Fibroblast of skin of right biceps (primary cell): ENCODE measurements at places on chromosomes 4 and X.
A peak's percentile ranks its signal among the peaks of the same experiment; 100 is the strongest.

DNA sequence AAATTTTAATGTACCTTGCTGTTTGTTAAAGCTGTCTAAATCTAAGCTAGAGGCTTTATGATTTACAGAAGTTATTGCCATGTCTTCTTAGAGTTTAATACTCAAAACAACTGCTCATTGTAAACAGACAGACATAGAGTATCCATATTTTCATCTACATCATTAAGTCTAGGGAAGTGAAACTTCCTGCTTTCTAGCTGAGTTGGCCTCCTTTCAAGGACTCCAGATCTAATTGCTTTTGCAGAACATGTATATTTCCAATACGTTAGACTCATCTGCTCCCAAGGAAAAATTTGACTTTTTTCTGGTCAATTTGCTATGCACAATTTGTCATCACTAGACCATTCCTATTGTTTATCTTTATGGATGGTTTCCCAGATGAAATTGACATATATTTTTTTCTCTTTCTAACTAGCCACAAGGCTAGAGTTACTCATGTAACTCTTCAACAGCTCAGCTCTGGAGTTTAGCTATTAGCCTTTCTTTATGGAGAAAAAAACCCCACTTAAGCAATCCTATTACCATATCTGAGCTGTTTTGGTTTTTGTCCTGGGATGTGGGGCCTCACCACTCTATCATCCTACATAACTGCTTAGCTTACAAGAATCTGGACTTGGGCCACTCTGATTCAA, 122.9 kb downstream of the PPA2 start:
- DNase-seq, result peak; percentile 69

- DNase-seq, result no peak
These were observed 453.1 kb downstream of the CCSER1 start for GRCh38 chr4:90580326-90580725.

DNA sequence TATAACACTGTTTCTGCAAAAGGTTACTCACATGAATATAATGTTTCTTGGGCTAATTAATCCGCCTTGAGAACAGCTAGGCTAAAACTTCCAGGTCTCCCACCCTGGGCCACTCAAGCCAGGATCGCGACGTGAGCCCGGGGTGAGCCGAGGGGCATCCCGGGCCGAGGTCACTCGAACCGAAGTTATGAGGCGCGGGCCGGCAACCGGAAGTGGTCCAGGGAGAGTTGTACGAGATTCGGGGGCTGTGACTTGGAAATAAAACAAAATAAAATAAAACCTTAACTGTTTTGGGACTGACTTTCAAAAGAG, 317 bp downstream of the CMC4 start:
- DNase-seq, result no peak

DNA sequence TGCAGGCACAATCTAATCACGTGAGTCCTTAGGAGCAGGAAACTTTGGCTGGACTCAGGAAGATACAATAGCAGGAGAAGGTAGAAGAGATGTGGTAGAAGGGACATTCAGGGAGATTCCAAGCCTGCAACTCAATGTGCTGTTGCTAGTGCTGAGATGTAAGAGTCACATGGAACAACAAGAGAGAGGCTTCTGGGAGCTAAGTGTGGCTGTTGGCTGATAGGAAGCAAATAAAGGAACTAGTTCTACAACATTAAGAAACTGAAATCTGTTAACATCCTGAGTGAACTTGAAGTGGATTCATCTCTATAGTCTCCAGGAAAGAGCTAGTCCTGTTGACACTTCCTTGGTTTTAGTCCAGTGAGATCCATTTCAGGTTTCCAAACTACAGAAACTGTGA, 1207.4 kb downstream of the ADGRL3 start:
- no peak for DNase-seq

DNA sequence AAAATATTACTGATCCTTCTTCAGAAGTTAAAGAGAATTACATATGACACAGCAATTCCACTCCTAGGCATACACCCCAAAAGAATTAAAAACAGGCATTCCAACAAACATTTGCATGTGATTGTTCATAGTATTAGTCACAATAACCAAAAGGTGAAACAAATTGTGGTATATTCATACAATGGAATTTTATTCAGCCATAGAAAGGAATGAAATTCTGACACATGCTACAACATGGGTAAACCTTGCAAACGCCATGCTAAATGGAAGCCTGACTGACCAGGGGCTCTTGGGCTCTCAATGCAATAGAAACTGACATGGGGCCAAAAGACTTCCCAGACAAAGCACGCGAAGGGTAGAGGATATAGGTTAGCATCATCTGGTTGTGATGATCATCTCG, 62.1 kb upstream of the S100G start:
- DNase-seq, result peak; percentile 59

DNA sequence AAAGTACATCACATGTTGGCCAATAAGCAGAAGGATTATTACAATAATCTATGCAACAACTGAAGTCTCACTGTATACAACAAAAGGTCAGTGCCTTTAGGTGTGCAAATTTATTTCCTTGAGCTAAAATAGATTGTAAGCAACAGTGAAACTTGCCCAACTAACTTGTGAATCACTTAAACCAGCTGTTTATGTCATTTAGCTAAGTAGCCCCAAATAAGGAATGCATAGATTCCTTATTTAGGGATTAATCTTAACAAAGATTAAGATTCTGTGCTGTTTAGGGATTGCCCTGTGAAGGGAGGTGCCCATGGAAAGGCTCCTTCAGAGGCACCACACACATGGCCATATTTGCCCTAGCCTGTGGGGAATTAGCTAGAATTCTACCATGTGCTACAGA, 168.6 kb downstream of the MAML3 start:
- DNase-seq, result no peak

DNA sequence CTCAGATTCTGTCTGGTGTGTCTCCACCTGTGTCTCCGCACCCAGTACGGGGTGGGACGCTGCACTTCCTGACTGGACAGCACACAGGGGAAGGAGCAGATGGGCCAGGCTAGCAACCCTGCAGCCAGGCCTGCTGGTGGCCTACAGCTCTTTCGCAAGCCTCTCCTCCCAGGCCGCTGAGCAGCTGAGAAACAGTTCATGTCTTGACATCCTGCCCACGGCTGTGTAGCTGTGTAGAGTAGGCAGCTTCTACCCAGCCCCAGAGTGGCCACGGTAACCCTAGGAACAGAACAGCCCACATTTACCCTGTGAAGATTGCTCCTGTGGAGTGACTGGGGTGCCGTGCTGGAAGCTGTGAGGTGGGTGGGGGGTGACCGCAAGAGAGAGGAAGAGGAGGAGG, 38.9 kb downstream of the CCNQ start:
- DNase-seq, result no peak

DNA sequence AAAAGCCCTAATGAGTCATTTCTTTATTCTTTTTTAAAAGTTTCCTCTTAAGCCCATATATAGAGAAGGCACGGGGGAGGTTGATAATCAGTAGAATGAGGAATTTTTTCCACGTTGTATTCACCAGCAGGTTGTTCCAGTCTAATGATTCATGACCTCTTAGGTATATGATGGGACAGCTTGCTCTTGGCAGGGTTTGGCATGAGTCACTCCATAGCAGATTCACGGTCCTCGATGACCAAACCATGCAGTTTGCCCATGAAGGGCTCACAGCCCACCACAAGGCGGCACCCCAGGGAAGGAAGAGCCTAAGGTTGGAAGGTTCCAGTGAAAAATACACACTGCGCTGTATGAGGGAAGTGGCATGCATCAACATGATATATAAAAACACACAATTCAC, 623.8 kb upstream of the DIPK2B start:
- DNase-seq, result peak; percentile 95

DNA sequence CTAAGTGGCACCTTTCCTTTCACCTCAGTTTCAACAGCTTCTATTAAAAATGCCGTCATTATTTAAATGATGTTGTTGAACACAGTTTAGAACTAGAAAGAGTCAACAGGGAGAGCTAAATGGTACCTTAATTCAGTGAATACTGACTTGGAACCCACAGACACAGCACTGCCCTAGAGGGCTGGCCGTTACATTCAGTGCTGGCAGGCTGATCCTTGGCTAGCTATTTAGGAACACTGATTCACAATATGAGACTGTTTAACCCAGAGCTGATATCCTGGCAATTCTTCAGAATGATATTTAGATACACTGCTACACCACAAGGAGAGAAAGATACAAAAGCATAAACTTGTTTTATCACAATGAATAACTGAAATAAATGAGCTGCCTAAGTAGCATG, 12.7 kb upstream of the NAAA start:
- DNase-seq, result no peak

DNA sequence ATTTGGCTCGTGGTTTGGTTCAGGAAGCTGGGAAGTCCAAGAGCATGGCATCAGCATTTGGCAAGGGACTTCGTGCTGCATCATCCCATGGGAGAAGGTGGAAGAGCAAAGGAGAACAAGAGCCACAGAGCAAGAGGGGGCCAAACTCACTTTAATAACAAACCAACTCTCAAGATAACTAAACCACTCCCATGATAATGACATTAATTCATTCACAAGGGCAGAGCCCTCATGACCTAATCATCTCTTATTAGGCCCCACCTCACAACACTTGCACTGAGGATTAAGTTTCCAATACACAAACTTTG, 113.4 kb upstream of the ATXN3L start:
- peak; percentile 82 for DNase-seq

DNA sequence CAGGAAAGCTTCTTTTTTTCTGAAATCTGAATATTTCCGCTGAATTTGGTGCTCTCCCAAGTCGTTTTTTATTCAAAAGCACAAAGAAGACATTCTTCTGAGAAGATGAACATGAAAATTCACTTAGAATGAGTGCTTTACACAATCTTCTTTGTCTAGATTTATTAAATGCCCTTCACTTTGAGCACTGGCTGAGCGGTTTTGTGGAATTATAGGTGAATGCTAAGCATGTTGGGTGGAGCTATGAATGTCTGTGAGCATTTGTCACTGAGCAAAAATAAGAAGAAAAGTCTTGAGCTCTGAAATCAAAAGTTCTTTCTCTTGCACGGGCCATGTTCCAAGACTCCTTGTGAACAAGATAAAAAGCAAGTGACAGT, 13.1 kb downstream of the GASK1B start:
- DNase-seq, result no peak
